Activated CD4-positive, CD25-positive, alpha-beta regulatory T cell (primary cell): ENCODE measurements at places on chromosomes 1 and 21.

DNA sequence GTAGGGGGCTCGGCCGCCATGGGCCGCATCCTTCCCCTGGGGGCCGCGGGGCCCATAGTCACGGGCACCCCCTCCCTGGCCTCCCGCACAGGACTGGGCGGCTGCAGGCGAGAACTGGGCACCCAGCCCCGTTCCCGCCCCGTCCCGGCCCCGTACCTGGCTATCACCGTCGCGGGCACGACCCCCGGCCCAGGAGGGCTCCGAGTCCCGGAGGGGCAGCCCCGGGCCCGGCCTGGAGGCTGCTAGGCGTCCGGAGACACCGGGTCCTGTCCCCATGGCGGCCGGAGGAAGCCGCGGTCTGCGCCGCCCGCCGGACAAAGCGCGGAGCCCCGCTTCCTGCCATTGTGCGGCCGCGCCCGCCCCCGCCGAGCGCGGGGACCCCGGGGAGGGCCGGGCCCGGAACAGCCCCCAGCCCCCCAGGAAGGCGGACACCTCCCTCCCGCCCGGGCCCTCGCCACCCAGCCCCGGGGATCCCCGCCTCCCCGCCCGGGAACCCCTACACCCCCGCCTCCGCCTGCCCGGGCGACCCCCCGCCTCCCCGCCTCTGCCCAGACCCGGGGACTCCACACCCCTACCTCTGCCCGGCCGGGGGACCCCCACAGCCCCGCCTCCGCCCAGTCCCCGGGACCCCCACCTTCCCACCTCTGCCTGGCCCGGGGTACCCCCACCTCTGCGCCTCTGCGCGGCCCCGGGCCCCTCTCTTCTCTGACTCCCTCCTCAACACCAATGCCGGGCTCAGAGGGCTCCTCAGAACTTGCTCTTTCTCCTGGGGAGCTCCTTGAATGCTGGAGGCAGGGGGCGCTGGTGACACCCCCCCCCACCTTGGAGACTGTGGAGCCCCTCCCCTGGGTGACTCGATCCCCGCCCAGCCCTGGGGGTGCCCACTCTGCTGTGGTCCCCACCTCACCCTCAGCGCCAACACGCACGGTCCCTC is 6.0 kb downstream of the PLEKHG5 start:
- DNase-seq, result no peak

GRCh38 chr1:25793585-25794170 is 6.3 kb upstream of the SELENON start:
- DNase-seq, result no peak

GRCh38 chr1:208603721-208604120 is 359.5 kb upstream of the PLXNA2 start:
- DNase-seq, result no peak

- no peak for DNase-seq
Measured at GRCh38 chr1:205037539-205037938, 5.5 kb upstream of the CNTN2 start.

- DNase-seq, result no peak
Measured at GRCh38 chr1:245690156-245690690, 535.4 kb downstream of the KIF26B start.
